ENCODE measurements at places on chromosomes 4 and X. TPM values are rescaled to one million over a fixed set of nuclear protein-coding genes. Genes with fewer than 3 reads are reported as not detected.

The PTCHD1 gene
- total RNA-seq: 0.53 TPM

GRCh38 chr4:24103434-24104157 lies 213.7 kb upstream of the PPARGC1A start:
- no peak for DNase-seq

- no peak for DNase-seq
These were observed 72.7 kb downstream of the AFF2 start for GRCh38 chrX:148573119-148573518.

DNA sequence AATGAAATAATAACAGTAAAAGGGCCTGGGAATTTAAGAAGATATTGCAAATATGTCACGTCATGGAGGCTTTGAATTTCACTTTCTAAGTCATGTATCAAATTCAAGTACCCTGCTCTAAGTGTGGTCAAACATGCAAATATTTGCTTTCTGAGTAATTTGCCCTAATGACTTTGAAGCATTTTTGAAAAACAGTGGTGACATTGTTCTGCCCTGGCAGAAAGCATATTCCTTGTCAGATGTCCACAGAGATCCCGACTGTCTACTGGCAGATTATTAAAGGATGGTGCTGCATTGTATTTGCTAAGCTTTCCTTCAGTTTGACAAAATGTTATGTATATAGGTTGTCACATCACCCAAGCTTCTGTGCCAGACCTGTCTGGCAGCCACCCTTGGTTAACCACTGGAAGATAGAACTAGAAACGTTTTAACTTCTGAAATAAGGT lies 92.5 kb downstream of the ANK2 start:
- no peak for DNase-seq

DNA sequence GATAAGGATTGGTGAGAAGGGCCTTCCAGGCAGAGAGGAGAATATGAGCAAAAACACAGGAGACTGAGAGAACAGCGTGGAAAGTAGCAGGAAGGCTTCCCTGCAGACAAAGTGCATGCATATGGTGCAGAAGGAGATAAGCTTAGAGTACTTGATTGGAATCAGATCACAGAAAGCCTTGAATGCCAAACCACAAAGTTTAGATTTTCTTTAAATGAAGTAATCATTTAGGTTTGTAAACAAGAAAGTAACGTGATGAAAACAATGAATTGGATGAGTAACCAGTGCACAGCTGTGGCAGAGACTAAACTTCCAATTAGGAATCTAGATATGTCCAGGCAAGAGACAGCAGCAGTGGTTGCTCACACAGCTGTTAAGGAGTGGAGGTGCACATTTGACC lies 83.8 kb upstream of the C1QTNF7 start:
- DNase-seq: no peak
